ENCODE measurements at places on chromosomes 11 and 22. TPM values are rescaled to one million over a fixed set of nuclear protein-coding genes. Genes with fewer than 3 reads are reported as not detected.

Gene CHRDL2
- not detected for total RNA-seq

- DNase-seq, result no peak
These were observed 802 bp downstream of the KBTBD3 start for GRCh38 chr11:106076171-106076918.

DNA sequence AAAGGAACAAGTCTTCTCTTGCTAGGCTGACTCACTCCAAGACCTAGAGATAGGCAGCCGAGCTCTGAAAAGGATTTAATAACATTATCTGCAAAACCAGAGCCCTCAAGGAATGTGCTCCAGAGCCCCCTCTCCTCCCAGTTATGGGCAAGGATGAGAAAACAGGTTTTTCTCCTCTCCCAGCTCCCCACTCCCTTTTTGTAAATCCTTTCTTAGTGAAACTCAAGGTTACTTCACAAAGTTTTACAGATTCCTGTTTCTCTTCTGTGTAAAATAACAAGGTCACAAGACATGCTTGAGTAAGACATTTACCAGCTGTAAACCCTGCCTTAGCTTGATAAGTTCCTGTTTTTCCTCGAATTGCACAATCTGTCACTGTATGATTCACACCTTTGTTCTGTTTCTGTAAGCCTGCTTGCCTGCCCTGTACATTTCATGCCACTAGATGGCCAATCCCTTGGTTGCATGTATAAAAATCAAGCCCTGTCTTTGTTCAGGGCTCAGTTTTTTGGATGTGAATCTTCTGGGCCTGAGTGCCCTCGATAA lies 489.4 kb downstream of the KCNA4 start:
- DNase-seq, result peak; percentile 65

DNA sequence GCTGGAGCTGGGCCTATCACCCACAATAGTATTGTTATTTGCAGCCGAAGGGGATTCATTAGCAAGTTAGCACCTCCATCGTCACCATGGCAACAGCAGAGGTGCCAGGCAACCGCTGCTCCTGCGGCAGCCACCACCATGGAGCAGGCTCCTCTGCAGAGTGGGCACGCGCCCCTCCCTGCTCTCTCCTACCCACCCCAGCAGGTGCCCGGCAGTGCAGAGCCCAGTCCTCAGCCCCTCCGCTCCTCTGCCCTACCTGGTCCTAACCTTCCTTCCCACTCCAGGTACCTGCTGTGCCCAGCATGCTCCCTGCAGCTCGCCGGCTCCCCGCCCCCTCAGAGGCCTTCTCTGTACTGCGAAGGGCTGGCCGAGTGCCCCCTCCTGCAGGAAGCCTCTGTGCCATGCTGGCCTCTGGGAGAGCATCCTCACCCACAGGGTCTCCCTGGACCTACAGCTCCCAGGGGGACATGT lies 3.6 kb downstream of the DUSP8 start:
- DNase-seq, result no peak

- DNase-seq, result peak; percentile 28
These were observed 4.6 kb downstream of the TSPAN32 start for GRCh38 chr11:2306452-2306823.
